ENCODE measurements at places on chromosomes 5 and 9. TPM values are rescaled to one million over a fixed set of nuclear protein-coding genes. Genes with fewer than 3 reads are reported as not detected.

DNA sequence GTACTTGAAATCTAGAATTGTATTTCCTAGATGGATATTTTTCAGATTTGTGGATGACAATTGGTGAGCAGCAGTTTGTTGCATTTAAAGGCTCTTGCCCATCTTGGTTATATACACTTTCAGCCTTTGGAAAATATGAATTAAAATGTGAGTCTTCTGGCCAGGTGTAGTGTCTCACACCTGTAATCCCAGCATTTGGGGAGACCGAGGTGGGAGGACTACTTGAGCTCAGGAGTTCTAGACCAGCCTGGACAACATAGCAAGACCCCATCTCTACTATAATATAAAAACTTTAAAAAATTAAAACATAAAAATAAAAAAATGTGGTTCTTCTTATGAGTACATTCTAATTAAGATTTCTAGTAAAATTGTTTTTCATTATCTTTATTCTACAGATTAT, 102.0 kb downstream of the MTREX start:
- peaks cover 9% of the 10 kb centered on the region for H3K4me1 ChIP-seq
- H3K27ac ChIP-seq = no peak overlapping the region
- H3K27me3 ChIP-seq = no peaks in the 10 kb centered on the region
- no peak overlapping the region for H3K4me3 ChIP-seq
- no peak for DNase-seq

GRCh38 chr5:57482671-57483106, at the start of gene ACTBL2:
ACTBL2 (minus strand) TSS chr5:57482811; CDS start chr5:57482707, 104 bp downstream.
- no peak within 1 kb of the TSS for H3K4me3 ChIP-seq
- peaks cover 4% of the 10 kb centered on the region for H3K27me3 ChIP-seq
- no peaks in the 10 kb centered on the region for H3K36me3 ChIP-seq
- no peak for DNase-seq
- no peak within 1 kb of the TSS for H3K27ac ChIP-seq

DNA sequence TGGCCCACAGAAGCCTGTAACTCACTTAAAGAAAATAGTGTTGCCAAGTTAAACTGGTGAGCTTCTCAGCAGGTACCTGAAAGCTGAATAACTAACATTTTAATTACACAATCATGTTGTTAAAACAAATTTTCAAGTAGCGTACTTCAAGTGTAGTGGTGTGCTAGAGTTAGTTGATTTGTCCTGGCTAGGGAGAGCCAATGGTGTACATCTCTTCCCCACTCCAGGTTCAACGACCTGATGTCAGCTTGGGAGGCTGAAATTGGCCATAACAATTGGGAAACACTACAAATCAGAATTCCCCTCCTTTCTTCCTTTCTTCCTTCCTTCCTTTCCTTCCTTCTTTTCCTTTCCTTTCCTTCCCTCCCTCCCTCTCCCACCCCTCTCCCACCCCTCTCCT, 295.3 kb upstream of the SLC24A2 start:
- H3K27ac ChIP-seq = no peak overlapping the region
- DNase-seq = no peak
- H3K27me3 ChIP-seq = no peaks in the 10 kb centered on the region
- H3K4me1 ChIP-seq = no peaks in the 10 kb centered on the region

DNA sequence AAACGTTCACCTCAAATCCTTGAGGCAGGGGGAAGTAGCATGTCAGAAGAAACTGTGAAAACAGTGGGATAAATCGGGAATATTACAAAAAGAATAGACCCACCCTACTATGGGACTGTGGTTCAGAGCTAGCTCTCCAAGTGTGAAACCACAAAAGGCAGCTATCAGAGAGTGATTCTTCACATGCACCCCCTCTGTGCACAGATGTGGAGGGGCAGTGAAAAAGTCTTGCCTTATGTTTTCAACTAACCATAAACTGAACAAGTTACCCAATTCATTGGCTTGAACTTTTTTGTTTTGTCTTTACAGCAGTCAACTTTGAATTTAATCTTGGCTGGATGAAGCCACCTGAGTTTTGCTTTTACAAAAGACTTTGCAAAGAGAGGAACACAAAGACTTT, 98.8 kb upstream of the NR4A3 start:
- H3K36me3 ChIP-seq = no peaks in the 10 kb centered on the region
- H3K4me3 ChIP-seq = no peak overlapping the region
- no peak overlapping the region for H3K27ac ChIP-seq
- peaks cover 34% of the 10 kb centered on the region for H3K4me1 ChIP-seq
- DNase-seq = no peak
- no peaks in the 10 kb centered on the region for H3K27me3 ChIP-seq

GRCh38 chr9:84079994-84080393, 99.4 kb downstream of the RMI1 start:
- H3K4me1 ChIP-seq = no peaks in the 10 kb centered on the region
- no peaks in the 10 kb centered on the region for H3K36me3 ChIP-seq
- no peak overlapping the region for H3K27ac ChIP-seq
- no peak for DNase-seq
- H3K4me3 ChIP-seq = no peak overlapping the region

DNA sequence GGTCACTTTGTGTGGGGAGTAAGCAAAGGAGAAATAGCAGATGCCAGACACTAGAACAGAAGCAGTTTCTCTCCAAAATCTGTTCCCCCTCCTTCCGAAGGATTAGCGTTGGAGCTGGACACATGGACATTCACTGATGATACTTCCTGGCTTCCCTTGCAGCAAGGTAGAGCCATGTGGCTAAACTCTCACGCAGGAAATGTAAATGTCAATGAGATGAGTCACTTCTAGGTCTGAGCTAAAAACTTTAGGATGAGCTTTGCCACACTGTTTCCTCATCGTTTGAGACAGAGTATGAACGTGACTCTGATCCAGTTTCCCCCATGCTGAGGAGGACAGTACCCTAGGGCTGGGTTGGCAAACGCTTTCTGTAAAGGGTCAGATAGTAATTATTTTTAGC, 5.1 kb downstream of the BHMT2 start:
- peaks cover 4% of the 10 kb centered on the region for H3K36me3 ChIP-seq
- H3K4me3 ChIP-seq = no peak overlapping the region
- no peaks in the 10 kb centered on the region for H3K4me1 ChIP-seq
- H3K27me3 ChIP-seq = peaks cover 15% of the 10 kb centered on the region
- H3K27ac ChIP-seq = no peak overlapping the region

GRCh38 chr5:149094996-149095395, 32.1 kb upstream of the SH3TC2 start:
- no peak overlapping the region for H3K4me3 ChIP-seq
- peaks cover 7% of the 10 kb centered on the region for H3K27me3 ChIP-seq
- no peaks in the 10 kb centered on the region for H3K4me1 ChIP-seq
- DNase-seq = no peak

SEMA5A gene
- total RNA-seq = not detected

- H3K4me3 ChIP-seq = no peak overlapping the region
- DNase-seq = no peak
- H3K36me3 ChIP-seq = peaks cover 1% of the 10 kb centered on the region
- H3K4me1 ChIP-seq = peaks cover 3% of the 10 kb centered on the region
- peaks cover 4% of the 10 kb centered on the region for H3K27me3 ChIP-seq
These were observed 4.1 kb upstream of the CLK4 start for GRCh38 chr5:178630951-178631350.

PGM5 gene
- not detected for total RNA-seq

GRCh38 chr5:114450437-114450836, 88.6 kb downstream of the KCNN2 start:
- peaks cover 3% of the 10 kb centered on the region for H3K27me3 ChIP-seq
- no peak overlapping the region for H3K27ac ChIP-seq
- DNase-seq = no peak
- no peaks in the 10 kb centered on the region for H3K36me3 ChIP-seq
- no peak overlapping the region for H3K4me3 ChIP-seq

OR13C2 gene
- total RNA-seq = not detected

PTGR1 gene
- not detected for total RNA-seq

DNA sequence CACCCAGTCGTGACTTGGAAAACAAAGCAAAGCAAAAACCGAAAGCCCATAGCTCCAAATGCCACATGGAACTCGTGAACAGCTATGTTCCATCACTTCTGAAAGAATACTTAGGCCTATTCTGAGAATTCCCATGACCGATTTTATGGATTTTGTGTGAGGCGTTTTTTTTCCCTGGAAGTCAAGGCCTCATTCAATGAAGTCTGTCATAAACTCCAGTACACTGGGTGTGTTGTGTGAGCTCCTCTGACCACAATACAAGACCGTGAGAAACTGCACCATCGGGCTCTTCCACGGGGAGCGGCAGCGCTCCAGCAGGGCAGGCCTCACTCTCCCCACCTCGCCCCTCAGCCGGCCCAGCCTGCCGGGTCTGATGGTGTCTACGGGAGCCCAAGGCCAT, 209.5 kb downstream of the FANCC start:
- H3K4me3 ChIP-seq = no peak overlapping the region
- no peak overlapping the region for H3K27ac ChIP-seq
- DNase-seq = no peak
- peaks cover 12% of the 10 kb centered on the region for H3K36me3 ChIP-seq
- no peaks in the 10 kb centered on the region for H3K27me3 ChIP-seq

GRCh38 chr5:35908814-35909213, 29.6 kb downstream of the CAPSL start:
- no peaks in the 10 kb centered on the region for H3K27me3 ChIP-seq
- H3K27ac ChIP-seq = no peak overlapping the region
- no peak for DNase-seq
- no peak overlapping the region for H3K4me3 ChIP-seq
- peaks cover 4% of the 10 kb centered on the region for H3K36me3 ChIP-seq
- peaks cover 30% of the 10 kb centered on the region for H3K4me1 ChIP-seq

DNA sequence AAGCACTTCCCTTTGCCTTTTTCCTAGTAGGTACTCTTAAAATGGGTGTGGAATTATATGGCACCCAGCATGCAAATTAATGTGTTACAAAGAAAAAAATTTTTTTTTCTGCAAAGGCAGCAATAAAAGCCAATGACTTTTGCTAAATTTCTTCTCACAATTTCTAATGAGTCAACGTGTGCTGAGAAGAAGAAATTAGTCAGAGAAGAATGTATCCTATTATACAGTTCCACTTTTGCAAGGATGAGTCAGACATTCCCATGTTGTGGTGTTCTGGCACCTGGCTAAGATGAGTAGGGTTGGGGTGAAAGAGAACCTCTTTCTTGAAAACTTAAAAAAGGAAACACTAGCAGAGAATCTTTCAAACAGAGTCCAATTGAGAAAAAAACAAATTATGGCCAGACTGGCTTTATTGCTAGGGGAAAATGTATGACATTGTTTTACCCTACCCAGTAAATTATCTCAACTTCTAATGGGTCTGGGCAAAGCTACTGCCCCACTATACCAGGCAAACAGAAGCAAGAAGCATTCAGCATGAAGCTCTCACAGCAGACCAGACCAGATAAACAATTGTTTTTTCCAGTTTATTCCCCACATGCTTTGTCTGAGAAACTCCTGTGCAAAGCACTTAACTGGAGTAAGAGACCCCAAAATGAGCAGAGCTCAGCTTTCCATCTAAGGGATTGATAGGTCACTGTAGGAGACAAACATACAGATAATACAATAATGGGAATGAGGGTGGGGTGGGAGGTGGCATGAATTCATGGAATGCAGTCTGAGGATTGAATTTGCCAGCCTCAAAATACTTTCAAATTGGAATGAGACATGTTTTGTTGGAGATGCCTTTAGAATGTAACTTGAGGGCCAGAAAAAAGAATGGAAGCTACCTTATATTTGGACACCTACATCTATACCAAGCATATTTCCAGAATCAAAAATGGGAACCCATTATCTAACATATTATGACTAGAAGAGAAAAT, 220.8 kb upstream of the RFX3 start:
- no peak overlapping the region for H3K27ac ChIP-seq
- peaks cover 4% of the 10 kb centered on the region for H3K27me3 ChIP-seq
- H3K4me1 ChIP-seq = peaks cover 8% of the 10 kb centered on the region
- H3K36me3 ChIP-seq = no peaks in the 10 kb centered on the region
- H3K4me3 ChIP-seq = no peak overlapping the region

- H3K4me1 ChIP-seq = peaks cover 36% of the 10 kb centered on the region
- H3K27me3 ChIP-seq = peaks cover 61% of the 10 kb centered on the region
- no peaks in the 10 kb centered on the region for H3K36me3 ChIP-seq
- H3K27ac ChIP-seq = no peak overlapping the region
- no peak overlapping the region for H3K4me3 ChIP-seq
- no peak for DNase-seq
These were observed 124.4 kb downstream of the ZNF354C start for GRCh38 chr5:179184521-179185050.

DNA sequence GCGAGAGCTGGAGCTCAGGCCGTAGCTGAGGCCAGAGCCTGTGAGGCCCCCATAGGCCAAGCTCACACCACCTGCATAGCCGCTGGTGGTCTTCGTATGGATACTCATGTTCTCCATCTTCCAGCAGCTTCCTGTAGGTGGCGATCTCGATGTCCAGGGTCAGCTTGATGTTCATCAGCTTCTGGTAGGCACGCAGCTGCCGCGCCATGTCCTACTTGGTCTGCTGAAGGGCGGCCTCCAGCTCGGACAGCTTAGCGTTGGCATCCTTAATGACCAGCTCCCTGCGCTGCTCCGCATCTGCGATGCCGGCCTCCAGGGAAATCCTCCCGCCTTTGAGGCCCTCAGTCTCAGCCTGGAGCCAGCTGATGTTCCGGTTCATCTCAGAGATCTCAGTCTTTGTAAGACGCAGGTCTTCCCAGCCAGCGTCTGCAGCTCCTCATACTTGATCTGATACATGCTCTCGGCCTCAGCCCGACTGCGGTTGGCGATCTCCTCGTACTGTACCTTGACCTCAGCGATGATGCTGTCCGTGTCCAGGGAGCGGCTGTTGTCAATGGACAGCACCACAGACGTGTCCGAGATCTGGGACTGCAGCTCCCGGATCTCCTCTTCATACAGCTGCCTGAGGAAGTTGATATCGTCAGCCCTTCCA, 172.1 kb downstream of the PPP2R2B start:
- peaks cover 3% of the 10 kb centered on the region for H3K4me1 ChIP-seq
- H3K36me3 ChIP-seq = no peaks in the 10 kb centered on the region
- DNase-seq = no peak
- no peak overlapping the region for H3K4me3 ChIP-seq

COL5A1 gene
- total RNA-seq = 0.26 TPM

GRCh38 chr9:76558465-76558864, 99.5 kb downstream of the GCNT1 start:
- no peak for DNase-seq
- H3K27ac ChIP-seq = no peak overlapping the region

- H3K27ac ChIP-seq = no peak overlapping the region
- no peaks in the 10 kb centered on the region for H3K36me3 ChIP-seq
- no peaks in the 10 kb centered on the region for H3K27me3 ChIP-seq
- no peak for DNase-seq
These were observed 464.9 kb upstream of the NMUR2 start for GRCh38 chr5:152869971-152870370.

GRCh38 chr5:170353961-170354360, 35.2 kb downstream of the KCNMB1 start:
- H3K27me3 ChIP-seq = peaks cover 23% of the 10 kb centered on the region
- peaks cover 7% of the 10 kb centered on the region for H3K4me1 ChIP-seq
- no peaks in the 10 kb centered on the region for H3K36me3 ChIP-seq
- H3K27ac ChIP-seq = no peak overlapping the region

DNA sequence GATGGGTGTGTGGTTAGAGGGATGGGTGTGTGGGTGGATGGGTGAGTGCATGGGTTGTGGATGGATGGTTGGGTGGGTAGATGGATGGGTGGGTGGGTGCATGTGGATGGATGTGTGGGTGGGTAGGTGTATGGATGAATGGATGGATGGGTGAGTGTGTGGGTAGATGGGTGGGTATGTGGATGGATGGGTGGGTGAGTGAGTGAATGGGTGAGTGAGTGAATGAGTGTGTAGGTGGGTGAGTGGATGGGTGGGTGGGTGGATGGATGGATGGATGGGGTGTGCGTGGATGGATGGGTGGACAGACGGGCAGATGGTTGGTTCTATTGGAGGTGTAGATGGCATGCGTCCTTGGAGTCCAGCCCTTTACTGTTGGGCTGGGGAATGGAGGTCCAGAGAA, 17.2 kb downstream of the STKLD1 start:
- peaks cover 2% of the 10 kb centered on the region for H3K4me1 ChIP-seq
- no peak for DNase-seq
- H3K27ac ChIP-seq = no peak overlapping the region
- no peak overlapping the region for H3K4me3 ChIP-seq
- H3K36me3 ChIP-seq = no peaks in the 10 kb centered on the region

KIF4B gene
- not detected for total RNA-seq
